ENCODE measurements at places on chromosomes 3 and 15.

DNA sequence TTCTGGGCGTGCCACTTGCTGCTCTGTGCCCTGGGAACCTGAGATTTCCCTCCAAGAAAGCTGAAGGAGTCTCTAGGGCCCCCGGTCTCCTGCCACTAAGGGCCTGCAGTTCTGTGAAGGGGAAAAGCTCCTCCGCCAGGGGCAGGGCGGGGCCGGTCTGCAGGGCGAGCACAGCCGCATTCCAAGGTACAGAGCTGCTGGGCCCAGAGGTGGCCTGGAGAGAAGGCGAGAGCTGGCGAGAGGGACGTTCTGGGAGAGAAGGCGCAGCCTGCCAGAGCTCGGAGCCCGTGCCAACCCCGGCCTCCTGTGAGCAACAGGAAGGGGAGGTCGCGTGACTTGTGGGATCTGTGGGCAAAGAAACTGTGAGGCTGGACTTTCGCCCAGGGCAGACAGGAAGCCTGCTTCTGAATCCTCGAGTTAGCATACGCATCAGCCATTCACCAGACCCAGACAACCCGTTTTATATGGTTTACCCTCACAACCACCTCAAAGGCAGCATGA is 500.4 kb downstream of the SHQ1 start:
- no peak for DNase-seq

DNA sequence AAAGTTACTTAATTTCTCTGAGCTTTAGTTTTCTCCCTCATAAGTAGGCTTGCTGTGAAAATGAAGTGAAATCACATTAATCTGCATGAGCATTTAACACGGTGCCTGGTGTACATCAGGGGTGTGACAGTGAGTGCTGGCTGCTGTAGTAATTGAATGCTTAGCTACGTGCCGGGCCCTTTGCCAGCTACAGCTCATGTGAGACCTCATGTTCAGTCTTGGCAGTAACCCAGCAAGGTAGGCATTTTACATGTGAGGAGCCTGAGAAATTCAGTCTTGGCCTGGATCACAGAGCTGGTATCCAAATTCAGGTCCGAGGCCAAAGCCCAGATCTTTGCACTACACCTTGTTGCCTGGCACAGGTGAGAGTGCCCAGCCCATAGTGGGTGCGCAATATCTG is 9.1 kb downstream of the GHRL start:
- no peak for DNase-seq

- DNase-seq: no peak
These were observed 215.2 kb upstream of the BCHE start for GRCh38 chr3:166052440-166052839.

GRCh38 chr15:77564938-77565337 is 67.8 kb downstream of the LINGO1 start:
- DNase-seq: no peak

DNA sequence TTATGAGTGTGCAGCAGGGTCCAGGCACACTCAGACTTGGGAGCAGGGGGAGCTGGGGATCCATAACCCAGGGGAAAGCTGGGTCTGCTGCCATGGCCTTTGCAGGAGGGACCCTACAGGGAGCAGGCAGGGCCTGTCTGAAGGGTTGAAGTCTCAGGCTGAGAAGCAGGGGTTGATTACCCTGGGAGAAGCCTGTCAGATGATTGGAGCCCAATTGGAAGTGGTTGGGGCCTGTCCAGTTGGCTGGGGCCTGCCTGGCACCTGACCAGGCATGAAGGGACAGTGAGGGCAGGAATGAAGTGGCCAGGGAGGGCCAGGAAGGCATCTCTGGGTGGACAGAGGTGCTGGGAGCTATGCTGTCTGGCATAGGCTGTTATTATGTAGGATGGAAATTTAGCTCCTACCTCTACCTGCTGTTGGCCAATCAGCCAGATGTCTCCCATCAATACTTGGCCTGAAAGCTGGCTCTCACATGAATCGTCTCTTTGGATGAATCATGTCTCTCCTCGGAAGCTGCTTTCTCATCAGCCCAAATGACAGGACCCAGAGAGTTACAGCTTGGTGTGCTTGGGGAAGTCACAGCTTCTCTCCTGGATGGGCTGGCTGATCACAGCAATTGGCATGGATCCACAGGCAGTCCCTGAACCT is 27.4 kb upstream of the SLCO2A1 start:
- no peak for DNase-seq
